ENCODE measurements at places on chromosomes 6 and 20.

DNA sequence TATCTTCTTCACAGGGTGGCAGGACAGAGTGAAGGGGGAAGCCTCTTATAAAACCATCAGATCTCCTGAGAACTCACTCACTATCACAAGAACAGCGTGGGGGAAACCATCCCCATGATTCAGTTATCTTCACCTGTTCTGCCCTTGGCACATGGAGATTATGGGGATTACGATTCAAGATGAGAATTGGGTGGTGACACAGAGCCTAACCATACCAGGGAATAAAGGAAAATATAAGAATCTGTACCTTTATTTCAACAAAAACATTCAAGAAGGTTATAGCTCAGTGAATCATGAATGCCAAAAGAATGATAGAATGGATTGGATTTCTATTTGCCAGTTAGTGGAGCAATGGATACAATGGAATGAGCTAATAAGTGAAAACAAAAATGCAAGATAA lies 214.4 kb downstream of the PTPRK start:
- DNase-seq = no peak

DNA sequence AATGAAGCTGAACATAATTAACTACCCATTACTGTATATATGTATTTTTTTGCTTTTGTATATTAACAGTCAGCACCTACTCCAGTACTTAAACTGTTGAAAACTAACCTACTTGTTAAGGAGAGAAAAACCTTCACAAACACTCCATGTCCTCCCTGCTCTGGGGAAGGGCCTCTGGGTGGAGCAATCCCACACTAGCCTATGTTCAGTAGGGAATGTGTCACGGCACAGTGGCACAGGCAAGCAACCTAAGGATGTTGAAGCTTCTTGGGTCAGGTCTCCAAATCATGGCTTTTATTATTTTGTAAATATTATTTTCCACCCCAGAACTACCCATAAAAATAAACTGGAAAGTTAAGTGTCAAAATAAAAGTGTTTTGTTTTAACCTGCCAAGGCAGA lies 5.3 kb downstream of the MAN1A1 start:
- DNase-seq = no peak

- DNase-seq = no peak
Observed at GRCh38 chr20:41532935-41533334, 85.2 kb downstream of the CHD6 start.

GRCh38 chr20:39429726-39430125 lies 467.6 kb downstream of the DHX35 start:
- DNase-seq = no peak

DNA sequence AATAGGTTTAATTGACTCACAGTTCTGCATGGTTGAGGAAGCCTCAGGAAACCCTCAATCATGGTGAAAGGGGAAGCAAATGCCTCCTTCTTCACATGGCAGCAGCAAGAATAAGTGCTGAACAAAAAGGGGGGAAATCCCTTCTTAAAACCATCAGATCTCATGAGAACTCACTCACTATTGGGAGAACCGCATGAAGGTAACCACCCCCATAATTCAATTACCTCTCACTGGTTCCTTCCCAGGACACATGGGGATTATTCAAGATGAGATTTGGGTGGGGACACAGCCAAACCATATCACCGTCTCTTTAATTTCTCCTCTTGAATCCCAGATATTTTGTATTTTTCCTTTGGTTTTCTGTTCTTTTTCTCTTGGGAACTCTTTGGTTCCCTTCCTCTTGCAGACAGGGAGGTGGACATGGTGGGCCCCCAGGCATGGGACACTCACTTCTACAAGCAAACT lies 223.6 kb downstream of the TBXT start:
- DNase-seq = no peak

GRCh38 chr20:21618759-21619416 lies 86.6 kb upstream of the PAX1 start:
- no peak for DNase-seq

DNA sequence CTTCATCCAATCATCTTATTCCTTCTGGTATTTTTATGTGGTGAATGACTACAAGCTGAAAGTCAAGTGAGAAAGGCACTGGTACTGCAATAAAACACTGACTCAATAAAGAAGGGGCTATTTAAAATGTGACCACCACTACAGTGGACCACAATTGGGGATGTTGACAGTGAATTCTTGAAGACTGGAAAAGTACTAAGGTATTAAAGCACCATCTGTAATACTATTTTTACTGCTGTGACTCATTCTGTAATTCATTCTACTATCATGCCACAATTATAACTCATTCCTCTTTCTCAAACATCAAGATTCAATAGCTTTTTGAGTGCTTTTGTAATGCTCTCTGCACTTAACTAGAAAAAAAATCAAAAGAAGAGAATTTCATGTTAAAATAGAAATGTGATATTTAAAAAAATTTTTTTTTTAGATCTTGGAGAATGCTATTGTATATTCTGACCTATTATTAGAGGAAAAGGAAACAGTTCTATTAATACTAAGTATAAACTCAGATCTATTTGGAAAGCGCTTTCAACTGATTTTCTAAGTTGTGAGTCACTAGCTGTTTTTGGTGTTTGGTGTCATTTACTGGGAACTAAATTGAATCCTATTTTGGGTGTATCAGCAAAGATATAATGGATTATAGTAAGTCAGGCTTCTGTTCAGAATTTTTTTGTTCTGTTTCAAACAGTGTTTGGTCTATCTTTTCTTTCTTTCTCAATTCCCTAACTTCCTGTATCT lies 104.7 kb upstream of the TMEM170B start:
- peak; percentile 40 for DNase-seq

DNA sequence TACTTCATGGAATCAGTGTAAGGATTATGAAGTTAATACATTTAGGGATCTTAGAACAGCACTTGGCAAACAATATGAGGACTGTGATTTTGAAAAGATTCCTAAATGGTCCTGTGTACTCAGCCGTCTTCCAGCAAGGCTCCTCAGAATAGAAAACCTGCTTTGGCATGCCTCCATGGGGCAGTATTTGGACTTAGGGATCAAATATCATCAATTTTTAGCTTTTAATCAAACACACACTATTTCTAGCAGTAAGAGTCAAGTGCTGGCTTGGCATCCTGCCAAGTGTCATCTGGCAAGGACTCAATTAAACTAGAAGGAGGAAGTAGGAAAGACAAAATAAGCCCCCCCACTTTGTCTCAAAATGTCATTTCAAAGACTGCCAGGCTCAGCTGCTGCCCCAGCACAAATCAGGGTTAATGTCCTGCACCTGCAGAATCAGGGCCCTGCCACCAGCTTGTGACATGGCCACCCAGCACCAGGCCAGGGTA lies 40.8 kb downstream of the IYD start:
- DNase-seq = no peak

- DNase-seq = no peak
Observed at GRCh38 chr6:13120483-13121482, 207.6 kb downstream of the TBC1D7 start.

GRCh38 chr6:123769431-123769830 lies 34.2 kb upstream of the NKAIN2 start:
- no peak for DNase-seq

GRCh38 chr6:148935705-148936435 lies 189.0 kb downstream of the UST start:
- no peak for DNase-seq

DNA sequence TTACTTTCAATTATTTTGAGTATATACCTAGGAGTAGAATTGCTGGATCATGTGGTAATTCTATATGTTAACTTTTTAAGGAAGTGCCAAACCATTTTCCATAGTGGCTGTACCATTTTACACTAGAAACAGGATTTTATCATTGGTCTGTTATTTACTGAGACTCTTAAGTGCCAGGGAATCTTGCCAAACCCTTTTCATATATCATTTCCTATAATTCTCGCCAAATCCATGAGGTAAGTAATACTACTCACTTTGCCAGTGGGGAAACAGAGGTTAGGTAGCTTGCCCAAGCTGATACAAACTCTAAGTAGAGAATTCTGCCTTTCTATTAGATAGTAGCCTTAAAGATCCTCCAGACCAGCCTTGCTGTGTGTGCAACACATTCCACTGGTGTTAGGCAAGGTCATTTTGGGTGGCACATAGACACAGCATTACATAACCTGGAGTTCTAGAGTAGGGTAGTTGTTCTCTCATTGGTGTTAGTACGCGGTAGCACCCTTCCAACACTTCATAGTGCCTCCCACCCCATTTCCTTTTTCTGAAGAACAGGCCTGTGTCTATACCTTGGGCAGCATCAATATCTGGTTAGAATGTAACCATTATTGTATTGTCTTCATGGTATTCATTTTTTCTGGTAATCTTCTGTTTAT lies 65.5 kb downstream of the ARID1B start:
- DNase-seq = no peak

DNA sequence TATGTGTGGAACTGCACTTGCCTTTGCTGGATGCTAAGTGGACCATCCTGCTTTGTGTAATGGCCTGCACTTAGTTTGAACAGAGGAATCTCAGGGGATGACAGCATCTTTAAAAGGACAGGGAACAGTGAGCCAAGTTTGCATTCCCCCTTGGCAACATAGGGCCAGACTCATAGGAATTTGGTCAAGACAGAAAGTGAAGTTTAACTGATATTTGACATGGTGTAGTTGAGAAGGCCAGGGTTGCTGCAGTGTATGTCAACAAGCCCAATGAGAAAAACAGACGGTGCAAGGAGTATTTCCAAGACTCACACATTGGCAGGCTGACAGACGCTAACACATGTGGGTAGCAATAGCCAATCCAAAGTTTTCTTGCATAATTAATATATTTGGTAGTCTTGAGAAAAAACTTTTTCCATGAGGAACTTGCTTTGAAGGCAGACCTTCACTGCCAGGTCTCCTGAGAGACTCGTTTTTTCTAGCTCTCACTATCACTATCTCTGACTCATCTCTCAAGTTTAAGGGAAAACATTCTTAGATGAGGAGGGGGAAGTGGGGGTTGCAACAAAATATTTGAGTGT lies 213.8 kb downstream of the IBTK start:
- DNase-seq = no peak

- DNase-seq = no peak
Observed at GRCh38 chr6:153340568-153340967, 209.5 kb upstream of the RGS17 start.

GRCh38 chr6:27752038-27752885 lies 159.9 kb downstream of the OR2B2 start:
- peak; percentile 65 for DNase-seq

- DNase-seq = no peak
Observed at GRCh38 chr20:25006431-25007167, 14.0 kb upstream of the APMAP start.

GRCh38 chr6:15337582-15337981 lies 91.7 kb downstream of the JARID2 start:
- DNase-seq = no peak

- DNase-seq = no peak
Observed at GRCh38 chr6:118124851-118125250, 217.8 kb downstream of the SLC35F1 start.

DNA sequence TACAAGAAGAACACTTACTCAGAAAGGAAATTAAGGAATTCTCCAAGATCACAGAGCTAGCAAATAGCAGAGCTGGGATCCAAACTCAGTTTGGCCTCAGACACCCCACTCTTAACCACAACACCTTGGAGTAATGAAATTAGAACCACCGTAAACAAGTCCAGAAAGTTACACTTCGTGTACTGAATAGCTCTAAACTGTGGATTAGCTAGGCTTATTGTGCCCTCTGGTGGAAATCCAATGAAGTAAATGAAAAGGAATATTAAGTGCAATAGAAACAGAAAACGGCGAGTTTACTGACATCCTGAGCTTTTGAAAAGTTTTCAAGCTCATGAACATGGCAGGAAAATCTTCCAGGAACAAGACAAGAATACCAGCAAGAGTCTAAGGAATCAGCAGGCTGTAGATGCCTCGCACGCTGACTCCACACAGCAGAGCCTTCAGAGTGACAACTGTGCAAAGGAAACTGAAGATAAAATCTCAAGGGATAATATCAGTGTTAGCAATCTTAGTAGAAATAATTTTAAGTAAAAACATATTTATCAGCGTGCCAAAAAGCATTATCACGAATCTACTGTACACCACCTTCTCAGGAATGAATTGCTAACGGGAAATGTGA lies 34.6 kb downstream of the FBXO5 start:
- DNase-seq = no peak

DNA sequence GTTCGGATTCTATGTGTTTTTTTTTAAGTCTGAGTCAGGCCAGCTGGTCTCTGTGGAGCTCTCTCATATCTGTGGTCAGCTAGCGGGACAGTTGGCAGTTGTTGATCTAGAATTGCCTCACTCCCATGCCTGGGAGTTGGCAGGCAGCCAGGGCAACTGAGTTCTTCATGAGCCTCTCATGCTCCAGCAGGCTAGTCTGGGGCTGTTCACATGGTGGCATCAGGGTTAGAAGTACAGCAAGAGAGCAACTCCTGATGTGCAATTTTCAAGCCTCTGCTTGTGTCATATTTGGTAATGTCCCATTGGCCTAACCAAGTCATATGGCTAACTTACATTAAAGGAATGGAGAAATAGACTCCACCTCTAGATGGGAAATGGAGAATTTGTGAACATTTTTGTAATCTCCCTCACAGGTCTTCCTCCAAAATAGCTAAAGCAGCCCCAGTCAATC lies 6.7 kb upstream of the IFT52 start:
- DNase-seq = peak; percentile 92

Data from HTR-8/SVneo (cell line).